HepG2 (cell line): ENCODE measurements at places on chromosomes 11 and 22. TPM values are rescaled to one million over a fixed set of nuclear protein-coding genes. Genes with fewer than 3 reads are reported as not detected.

GRCh38 chr11:35403765-35404387 is 15.5 kb downstream of the SLC1A2 start:
- no peak overlapping the region for H3K27ac ChIP-seq
- DNase-seq: no peak
- H3K4me1 ChIP-seq: peaks cover 34% of the 10 kb centered on the region
- H3K27me3 ChIP-seq: no peaks in the 10 kb centered on the region

Gene CALCA
- polyA plus RNA-seq: not detected in 2 replicates

Gene CHRM1
- not detected in 2 replicates for polyA plus RNA-seq

Gene OR4A16
- polyA plus RNA-seq: not detected in 2 replicates

Gene JAML
- 2.0 and 2.8 TPM in 2 replicates for polyA plus RNA-seq

Gene AHNAK
- 22.8 and 23.4 TPM in 2 replicates for polyA plus RNA-seq

- no peak for DNase-seq
- no peak overlapping the region for H3K27ac ChIP-seq
- no peak overlapping the region for H3K4me3 ChIP-seq
- peaks cover 3% of the 10 kb centered on the region for H3K27me3 ChIP-seq
Measured at GRCh38 chr22:43835736-43836135, 23.6 kb upstream of the EFCAB6 start.

Gene SLC22A6
- polyA plus RNA-seq: not detected in 2 replicates

Gene UBQLN3
- polyA plus RNA-seq: 0.08 TPM in 1 of 2 replicates, not detected in the other

GRCh38 chr11:14642453-14642852 is 1.2 kb upstream of the PDE3B start:
- H3K27ac ChIP-seq: peak overlapping the region; percentile 70
- no peaks in the 10 kb centered on the region for H3K27me3 ChIP-seq
- H3K4me1 ChIP-seq: peaks cover 41% of the 10 kb centered on the region
- DNase-seq: no peak
- H3K4me3 ChIP-seq: peak overlapping the region; percentile 100; the same call in 1 of the 2 replicates
- no peaks in the 10 kb centered on the region for H3K36me3 ChIP-seq

- H3K36me3 ChIP-seq: no peaks in the 10 kb centered on the region
- peaks cover 27% of the 10 kb centered on the region; the same call in 2 of the 3 replicates for H3K27me3 ChIP-seq
- no peak overlapping the region for H3K27ac ChIP-seq
- H3K4me1 ChIP-seq: no peaks in the 10 kb centered on the region
- DNase-seq: no peak
Measured at GRCh38 chr22:44423556-44424358, 74.3 kb downstream of the RTL6 start.

DNA sequence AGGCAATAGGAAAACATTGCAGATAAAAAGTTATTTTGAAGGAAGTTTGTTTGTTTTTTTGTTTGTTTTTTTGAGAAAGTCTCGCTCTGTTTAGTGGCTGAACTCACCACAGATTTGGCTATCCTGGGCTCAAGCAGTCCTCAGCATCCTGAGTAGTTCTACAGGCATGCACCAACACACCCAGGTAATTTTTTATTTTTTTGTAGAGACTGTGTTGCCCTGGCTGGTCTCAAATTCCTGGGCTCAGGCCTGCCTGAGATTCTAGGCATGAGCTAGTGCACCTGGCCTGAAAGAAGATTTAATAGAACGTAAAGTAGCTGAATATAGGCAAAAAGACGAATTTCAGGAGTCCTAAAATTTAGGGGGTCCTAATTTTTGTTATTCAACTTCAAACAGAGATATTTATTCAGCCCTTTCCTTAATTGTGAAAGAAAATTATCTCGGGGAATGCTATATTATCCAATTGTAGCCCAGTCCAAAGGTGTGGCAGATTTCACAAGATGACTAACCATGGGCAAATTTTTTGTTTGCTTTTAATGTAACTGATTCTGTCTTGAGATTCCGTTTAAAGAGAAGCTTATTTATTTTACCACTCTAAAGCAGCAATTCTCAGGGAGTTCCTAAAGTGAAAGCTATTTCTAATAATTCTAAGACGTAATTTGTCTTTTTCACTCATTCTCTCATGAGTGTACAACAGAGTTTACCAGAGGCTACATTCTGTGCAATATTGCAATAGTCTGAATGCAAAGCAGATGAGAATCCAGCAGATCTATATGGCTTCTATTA is 940 bp downstream of the IL18 start:
- no peak overlapping the region for H3K27ac ChIP-seq
- H3K36me3 ChIP-seq: no peaks in the 10 kb centered on the region
- DNase-seq: peak; percentile 21
- H3K27me3 ChIP-seq: no peaks in the 10 kb centered on the region

Gene CHADL
- 2.8 and 6.1 TPM in 2 replicates for polyA plus RNA-seq

Gene OR8D1
- polyA plus RNA-seq: not detected in 2 replicates

DNA sequence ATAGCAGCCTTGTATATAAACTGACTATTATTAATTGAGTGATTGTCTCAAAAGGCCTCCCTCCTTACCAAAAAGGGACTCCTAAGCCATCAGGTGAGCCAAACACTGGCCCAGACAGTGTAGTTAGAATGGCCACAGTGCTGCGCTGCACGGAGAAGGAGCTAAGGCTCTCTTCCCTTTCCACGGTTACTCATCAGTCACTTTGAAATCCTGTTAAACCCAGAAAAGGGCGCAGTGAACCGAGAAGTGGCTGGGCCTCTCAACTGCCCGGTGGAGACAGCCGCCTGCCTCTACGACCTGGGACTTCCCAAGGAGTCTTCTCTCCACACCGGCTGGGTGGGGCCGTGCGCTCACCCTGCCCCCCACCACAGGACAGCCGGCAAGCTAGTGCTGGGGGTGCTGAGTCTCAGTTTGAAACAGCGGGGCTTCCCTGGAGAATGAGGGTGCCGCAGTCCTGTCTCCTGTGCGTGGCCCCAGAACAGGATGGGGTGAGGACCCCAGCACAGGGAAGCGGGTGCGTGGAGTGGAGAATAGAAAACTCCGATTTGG is 1.3 kb downstream of the MYH9 start:
- H3K36me3 ChIP-seq: peaks cover 10% of the 10 kb centered on the region
- H3K27ac ChIP-seq: peak overlapping the region; percentile 70
- no peaks in the 10 kb centered on the region for H3K27me3 ChIP-seq
- peaks cover 52% of the 10 kb centered on the region for H3K4me1 ChIP-seq
- DNase-seq: no peak

- H3K27me3 ChIP-seq: no peaks in the 10 kb centered on the region
- peak; percentile 12 for DNase-seq
- H3K27ac ChIP-seq: peak overlapping the region; percentile 84
- H3K4me3 ChIP-seq: peak overlapping the region; percentile 80
Measured at GRCh38 chr22:30969532-30970355, 679 bp downstream of the TUG1 start.

- DNase-seq: no peak
- no peak overlapping the region for H3K27ac ChIP-seq
- H3K27me3 ChIP-seq: peaks cover 10% of the 10 kb centered on the region
- H3K36me3 ChIP-seq: no peaks in the 10 kb centered on the region
Measured at GRCh38 chr22:50260801-50261614, 475 bp downstream of the MAPK12 start.

DNA sequence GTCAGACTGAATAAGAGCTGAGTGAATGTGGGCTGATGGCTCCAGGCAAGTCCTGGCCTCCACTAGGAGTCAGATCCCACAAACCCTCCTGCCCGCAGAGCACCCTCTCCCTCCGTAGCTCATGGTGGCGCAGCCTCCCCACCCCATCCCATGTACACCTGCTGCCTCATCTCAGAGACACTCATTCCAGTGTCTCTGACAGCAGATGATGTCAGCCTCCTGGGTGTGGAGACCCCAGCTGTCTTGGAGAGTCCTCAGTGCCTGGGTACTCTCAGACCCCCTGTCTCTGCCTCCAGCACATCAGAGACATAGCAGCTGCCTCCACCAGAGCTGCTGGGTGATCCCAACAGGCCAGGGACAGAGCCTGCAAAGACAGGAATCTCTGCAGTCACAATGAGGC is 9.5 kb downstream of the IGLL5 start:
- no peak overlapping the region for H3K4me3 ChIP-seq
- H3K36me3 ChIP-seq: no peaks in the 10 kb centered on the region
- no peak for DNase-seq
- no peaks in the 10 kb centered on the region for H3K4me1 ChIP-seq
- H3K27me3 ChIP-seq: peaks cover 42% of the 10 kb centered on the region; the same call in 2 of the 3 replicates

DNA sequence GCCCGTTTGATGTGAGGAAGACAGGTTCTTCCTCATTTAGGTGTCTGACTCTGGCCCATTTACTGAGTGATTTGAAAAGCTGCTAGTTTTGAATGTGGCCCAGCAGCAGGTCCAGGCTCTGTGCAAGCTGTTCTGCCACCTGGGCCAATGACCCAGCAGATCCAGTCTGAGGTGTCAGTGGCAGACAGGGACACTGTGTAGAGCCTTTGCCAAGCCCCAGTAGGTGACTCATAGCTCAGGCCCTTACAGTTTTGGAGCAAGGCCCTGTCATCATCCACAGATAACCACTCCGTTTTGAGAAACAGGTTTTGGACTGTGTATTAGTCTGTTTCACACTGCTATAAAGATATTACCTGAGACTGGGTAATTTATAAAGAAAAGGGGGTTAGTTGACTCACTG is 23.9 kb downstream of the TSPAN32 start:
- no peaks in the 10 kb centered on the region for H3K36me3 ChIP-seq
- no peak for DNase-seq
- H3K27ac ChIP-seq: no peak overlapping the region
- H3K4me1 ChIP-seq: no peaks in the 10 kb centered on the region
- H3K27me3 ChIP-seq: peaks cover 6% of the 10 kb centered on the region

Gene OR51B2
- not detected in 2 replicates for polyA plus RNA-seq

Gene FAM227A
- polyA plus RNA-seq: 0.89 and 1.0 TPM in 2 replicates

Gene VSIG10L2
- 0.13 and 0.21 TPM in 2 replicates for polyA plus RNA-seq

Gene TIMM10B
- polyA plus RNA-seq: 34.9 and 38.5 TPM in 2 replicates
